ENCODE measurements at places on chromosomes 3 and 15.

DNA sequence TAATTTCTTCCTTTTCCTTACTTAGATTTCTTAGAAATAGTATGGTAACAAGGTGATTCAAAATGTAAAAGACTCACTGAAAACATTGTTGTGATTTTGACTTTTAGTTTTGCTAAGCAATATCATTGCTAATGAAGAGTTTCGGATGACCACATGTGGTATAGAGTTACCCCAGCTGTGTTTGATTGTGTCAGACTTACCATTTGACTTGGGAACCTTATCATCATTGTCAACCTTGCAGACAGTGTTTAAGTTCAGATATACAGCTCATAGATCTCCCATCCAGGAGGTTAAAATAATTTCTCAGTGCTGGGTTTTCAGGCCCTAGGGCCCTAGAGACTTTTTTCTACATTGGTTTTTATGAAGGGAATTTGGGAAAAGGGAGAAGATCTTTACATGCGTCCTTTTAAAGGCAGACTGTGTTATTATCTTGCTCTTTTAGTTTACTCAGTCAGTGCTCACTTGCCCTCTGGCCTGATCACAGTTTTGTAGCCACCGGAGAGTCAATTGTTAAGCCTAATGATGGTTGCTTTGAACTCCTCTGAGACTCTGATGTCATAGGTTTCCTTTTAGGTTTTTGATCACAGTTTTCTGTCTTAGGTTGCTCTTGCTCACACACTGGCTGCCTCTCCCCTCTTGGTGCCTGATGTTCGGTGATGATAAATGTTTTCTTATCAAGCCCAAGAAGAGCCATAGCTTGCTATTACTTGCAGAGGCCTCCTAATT lies 133.5 kb upstream of the ZPLD1 start:
- DNase-seq, result no peak

DNA sequence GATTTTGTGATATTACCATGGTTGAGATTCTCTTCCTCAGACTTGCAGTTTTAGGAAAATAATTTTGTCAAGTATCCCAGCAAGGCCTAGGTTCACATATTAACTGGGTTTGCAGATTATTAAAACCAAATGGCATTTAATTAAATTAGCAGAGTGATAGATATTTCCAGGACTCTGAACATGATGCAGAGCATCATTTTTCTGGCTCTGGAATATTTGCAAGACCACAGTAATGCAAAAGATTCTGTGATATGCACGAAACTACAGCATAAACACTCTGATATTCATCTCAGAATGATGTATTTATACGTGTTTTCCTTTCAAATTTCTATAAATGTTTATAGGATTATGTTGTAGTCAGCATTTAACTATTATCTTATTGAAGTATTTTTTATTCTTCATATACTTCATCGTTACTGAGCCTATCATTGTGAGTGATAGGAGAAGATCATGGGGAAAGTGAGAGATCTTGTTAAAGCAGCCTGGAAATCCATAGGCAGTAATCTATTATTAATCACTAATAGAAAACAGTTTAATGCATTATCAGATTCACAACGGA lies 1245.6 kb downstream of the OTOL1 start:
- DNase-seq, result no peak

- DNase-seq, result no peak
Observed at GRCh38 chr3:4235690-4236089, 67.5 kb upstream of the SETMAR start.

DNA sequence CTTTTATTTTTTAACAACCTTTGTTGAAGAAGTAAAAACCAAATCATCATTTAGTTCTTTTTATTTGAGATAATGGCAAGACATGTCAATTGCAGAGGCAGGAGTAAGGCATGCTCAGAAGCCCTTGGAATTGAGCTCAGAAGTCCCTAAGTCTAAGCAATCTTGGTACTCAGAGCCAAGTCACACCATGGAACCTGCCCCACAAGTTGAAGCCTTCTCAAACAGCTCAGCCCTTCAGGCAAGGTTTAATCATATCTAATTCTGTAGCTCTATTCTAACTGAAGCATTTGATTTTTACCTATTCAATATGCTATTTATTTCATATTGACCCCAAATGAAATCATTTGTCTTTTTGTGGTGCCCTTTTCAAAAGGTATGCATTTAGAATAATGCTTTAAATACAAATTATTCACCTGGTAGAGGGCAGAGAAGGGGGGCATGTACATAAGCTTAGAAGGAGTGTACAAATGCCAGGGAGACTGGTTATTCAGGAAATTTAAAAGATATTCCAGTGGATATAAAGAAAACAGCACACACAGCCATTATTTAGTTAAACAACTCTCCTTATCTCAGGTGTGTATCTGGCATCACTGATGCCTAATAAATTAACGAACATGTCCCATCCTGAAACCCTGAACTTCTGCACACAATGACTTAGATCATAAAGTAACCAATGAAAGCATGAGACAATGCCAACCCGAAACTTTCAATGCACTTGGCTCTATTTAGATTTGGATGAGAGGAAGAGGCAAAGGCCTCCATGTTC lies 26.2 kb upstream of the TOP2B start:
- DNase-seq, result no peak

- no peak for DNase-seq
Observed at GRCh38 chr3:32404714-32405113, 13.1 kb downstream of the CMTM7 start.

DNA sequence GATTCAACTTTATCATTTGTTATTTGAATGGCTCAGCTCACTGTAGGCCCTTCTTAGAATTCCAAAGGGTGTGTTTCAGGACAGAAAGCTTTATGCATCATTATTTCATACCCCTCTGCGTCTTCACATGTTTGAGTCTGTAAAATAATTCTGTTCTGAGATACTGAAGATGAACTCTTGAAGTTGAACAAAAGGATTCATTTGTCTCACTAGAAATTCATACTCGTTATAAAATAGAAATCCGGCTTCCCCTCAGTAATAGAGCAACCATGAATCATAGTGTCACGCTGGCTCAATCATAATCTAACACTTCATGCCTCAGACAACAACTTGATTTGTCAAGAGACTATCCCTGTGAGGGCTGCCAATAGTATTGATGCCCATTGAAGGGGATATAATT lies 1015.4 kb upstream of the SEMA6D start:
- DNase-seq, result no peak

DNA sequence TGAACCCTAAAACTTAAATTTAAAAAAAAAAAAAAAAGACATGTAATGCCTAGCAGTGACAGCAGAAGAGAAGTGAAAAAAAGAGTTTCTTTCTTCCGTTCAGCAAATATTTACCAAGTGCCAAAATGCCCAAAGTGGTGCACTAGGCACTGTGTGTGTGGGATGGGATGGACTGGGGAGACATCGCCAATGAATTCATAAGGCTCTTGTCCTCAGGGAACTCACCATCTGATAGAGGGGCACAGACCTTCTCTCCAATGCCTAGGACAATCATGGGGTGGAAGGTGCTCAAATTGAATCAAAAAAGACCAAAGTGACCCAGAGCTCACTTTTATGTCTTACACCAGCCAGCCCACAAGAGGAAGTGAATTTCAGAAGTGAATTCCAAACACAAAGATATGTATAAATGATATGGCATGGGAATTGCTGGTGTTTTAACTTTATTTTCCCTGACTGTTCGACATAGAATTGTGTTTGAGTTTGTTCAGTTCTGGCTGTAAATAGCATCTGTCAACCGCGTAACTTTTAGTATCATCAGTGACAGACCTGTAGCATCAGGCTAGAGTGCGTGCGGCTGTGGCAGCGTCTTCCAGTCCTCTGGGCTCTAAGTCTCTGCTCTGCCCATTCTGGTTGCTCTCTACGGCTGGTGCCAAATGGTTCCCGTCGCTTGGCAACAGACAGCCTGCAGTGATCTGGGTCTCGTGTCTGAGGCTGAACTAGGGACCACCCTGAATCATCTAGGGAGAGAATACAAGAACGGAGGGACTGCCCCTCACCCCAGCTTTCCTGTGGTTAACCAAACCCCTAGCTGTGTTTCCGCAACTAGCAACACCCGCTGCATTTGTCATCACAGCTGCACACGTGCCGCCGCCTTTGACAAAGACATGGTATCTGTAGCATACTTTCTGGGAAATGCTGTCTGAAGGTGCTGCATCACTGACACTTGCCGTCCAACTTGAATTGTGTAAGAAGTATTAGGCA lies 154.0 kb upstream of the THBS1 start:
- peak; percentile 76 for DNase-seq

- no peak for DNase-seq
Observed at GRCh38 chr3:131973731-131974130, 61.1 kb downstream of the CPNE4 start.

DNA sequence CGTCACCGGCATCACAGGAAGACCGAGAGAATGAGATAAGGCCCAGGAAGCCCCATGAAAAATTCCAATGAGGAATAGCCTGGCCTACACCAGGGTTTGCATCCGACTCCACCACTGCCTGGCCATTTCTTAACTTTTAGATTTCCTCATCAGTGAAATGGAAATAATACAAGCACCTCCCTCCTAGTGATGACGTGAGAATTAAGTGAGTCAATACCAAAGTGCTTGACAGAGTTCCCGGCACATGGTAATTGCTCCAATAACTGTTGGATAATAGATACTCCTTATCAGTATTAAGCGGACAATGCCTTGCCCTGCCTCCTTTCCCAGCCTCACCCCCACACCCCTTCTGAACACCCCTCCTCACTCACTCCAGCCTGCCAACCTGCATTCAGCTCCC lies 105.4 kb downstream of the TLE3 start:
- DNase-seq, result no peak

GRCh38 chr3:69143612-69144011 lies 21.2 kb upstream of the LMOD3 start:
- DNase-seq, result peak; percentile 25

DNA sequence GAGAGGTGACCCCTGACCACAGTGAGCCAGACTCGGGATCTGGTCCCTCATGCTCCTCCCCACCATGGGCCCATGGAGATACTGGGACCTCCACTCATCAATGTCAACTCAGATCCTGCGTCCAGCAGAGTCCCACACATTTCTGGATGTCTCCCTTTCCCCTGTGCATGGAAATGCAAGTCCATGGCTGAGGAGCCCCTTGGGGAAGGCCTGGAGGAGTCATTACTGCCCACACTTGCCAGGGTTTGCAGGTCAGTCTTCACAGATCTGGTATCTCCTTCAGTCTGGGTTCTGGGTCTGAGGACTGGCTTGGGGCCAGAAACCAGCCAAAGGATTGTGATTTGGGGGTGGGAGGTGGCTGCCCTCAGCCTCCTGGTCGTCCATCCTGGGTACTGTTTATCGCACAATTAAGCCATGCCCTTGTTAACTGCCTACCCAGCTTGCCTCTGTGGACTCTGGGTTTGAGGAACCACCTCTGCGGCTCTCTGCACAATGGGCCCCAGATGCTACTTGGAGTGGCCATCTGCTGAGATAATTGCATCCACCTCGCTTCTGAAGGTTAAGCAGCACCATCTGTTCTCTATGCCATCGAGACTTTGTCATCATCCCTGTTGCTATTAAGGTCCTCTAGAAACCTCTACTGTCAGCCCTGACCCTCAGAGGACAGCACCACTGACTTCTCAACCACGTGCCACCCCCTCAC lies 49.9 kb upstream of the KLF13 start:
- DNase-seq, result no peak

GRCh38 chr15:25641361-25641760 lies 202.5 kb upstream of the UBE3A start:
- no peak for DNase-seq

DNA sequence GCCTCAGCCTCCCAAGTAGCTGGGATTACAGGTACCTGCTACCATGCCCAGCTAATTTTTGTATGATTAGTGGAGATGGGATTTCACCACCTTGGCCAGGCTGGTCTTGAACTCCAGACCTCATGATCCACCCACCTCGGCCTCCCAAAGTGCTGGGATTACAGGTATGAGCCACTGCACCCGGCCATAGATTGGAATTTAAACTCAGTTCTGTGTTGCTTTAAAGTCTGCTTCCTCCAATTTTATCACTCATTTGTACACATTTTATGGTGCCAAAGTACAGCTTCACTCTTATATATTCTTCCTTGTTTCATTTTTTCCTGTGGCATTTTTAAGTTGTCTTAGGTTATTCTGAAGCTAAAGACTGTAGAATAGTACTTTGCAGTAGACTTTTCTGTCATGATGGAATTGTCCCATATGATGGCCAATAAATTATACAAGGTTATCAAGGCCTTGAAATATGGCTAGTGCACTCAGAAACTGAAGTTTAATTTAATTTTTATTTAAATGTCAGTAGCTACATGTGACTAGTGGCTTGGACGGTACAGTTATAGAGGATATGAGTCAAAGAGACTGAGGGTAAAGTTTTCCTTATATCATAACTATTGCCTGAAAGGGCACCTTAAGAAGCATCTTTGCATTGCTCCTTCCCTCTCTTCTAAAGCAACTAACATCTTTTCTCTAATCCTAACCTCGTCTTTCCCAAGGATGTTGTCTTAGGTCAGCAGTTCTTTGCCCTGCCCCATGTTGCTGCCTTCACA lies 28.1 kb downstream of the ATP11B start:
- DNase-seq, result no peak

DNA sequence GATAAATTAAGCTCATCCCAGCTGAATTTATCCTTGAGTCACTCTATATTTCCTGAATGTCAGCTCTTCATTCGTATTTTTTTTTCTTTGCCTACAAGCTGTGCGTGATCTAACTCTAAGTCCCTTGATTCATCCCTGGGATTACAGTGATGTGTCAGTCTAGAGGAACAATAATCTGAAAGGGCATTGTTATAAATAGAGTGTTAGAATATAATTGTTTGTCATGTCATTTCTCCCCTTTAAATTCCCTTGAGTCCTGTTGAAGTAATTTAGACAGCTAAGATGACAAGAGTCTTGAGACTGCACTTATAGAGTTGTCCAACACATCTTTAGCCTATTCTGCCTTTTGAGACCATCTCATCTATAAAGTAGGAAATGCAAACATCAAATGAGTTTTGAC lies 621.8 kb downstream of the ZIC1 start:
- no peak for DNase-seq

Data from skeletal muscle cell (primary cell).